ENCODE measurements at places on chromosomes 1 and 21.
A peak's percentile ranks its signal among the peaks of the same experiment; 100 is the strongest.

- no peak for DNase-seq
Measured at GRCh38 chr1:224251741-224252146, 68.7 kb downstream of the DEGS1 start.

DNA sequence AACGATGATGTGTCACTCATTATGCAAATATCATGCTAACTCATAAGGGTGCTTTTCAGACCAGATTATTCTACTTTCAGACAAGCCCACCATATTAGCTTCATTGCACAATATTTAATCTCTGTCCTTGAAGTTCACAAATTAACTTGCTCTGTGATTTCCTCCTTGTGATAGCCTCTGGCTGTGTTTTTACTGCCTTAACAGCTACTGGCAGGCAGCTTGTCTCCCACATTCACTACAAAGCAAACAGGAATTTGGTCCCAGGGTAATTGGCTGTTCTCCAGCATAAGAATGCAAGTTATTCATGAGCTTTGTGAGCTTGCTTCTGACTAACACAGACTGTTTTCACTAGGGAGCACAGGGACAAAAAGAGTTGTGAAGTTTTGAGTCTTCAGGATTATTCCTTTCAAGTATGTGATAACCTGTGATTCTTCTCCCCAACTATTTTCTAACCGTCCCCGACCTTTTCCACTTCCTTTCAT, 87.9 kb upstream of the HMCN1 start:
- no peak for DNase-seq

DNA sequence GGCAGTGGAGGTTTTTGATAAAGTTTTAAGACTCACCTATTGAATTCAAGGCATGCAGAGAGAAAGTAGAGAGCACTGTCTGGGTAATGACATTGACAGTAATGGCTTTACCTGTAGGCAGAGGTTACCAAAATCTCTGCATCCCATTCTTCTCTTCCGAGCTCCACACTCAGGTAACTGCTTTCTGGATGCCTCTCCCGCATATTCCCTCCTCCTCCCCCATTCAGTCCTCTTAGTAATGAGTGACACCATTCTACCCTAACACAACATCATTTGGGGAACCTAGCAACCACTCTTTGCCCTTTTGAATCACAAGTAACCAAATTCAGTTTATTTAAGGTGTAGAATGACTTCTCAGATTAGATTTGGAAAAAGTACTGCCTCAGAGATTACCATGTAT, 56.5 kb downstream of the DYRK1A start:
- no peak for DNase-seq

DNA sequence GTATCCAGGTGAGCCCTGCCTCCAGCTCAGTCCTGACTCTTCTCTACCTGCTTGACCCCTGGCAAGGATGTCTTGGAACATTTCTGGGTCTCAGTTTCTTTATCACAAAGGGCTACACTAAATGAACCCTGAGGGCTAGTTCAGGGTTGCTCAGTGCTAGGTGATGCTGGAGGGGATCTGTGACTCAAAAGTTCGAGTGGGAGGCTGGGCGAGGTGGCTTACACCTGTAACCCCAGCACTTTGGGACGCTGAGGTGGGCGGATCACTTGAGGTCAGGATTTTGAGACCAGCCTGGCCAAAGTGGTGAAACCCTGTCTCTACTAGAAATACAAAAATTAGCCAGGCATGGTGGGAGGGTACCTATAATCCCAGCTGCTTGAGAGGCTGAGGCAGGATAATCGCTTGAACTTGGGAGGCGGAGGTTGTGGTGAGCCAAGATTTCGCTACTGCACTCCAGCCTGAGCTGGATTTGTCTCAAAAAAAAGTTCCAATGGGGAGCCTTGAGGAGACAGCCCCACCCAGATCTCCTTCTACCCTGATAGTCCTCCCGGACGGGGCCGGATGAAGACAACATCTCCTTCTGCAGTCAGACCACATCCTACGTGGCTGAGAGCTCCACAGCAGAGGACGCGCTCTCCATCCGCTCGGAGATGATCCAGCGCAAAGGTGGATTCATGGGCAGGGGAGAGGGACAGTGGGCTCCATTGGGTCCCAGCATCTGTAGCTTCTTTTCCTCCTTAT, 48.9 kb downstream of the YARS1 start:
- DNase-seq = no peak

- DNase-seq = no peak
Measured at GRCh38 chr1:231632119-231632518, 5.5 kb downstream of the DISC1 start.

GRCh38 chr1:63322114-63322943, at the start of gene FOXD3:
Gene FOXD3, plus strand, starts transcription at chr1:63322567. Its CDS starts 492 bp downstream, at chr1:63323059.
- DNase-seq = peak; percentile 39

- DNase-seq = peak; percentile 1
Measured at GRCh38 chr1:209627732-209628196, 24.5 kb downstream of the LAMB3 start.

GRCh38 chr1:67162954-67163353, 3.3 kb upstream of the IL23R start:
- no peak for DNase-seq

DNA sequence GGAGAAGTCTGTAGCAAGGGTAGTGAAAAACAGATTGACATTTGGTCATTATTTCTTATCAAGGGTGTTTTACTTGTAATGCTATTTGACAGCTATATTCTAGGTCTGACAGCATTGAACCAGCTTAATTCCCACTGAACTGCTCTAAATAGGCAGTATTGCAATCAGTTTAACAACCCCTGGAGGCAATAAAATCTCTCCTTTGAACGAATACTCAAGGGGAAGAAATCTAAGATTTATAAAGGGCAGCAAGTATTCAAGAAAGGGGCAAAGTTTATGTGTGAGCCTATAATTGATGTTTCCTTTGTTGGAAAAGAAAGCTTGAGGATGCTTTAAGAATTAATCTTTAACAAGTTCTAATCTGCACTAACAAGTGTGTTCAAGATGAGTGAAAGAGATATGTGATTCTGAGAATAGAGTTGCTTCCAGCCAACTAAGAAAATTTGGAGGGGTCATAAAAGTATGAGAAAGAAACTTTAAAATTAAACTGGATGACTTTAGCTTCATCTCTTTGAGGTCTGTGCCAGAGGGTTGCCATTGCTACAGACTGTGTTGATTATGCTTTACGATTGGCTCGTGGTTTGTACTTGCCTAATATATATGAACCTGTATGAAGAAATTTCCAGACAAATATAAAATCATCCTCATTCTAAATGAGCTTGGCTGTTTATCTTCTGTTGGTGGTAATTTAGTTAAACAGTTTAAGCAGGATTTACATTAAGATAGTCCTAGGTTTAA, 72.5 kb downstream of the ZNF326 start:
- DNase-seq = no peak

GRCh38 chr1:101371259-101371658, 134.4 kb downstream of the S1PR1 start:
- no peak for DNase-seq

GRCh38 chr1:97599447-97599846, 321.4 kb downstream of the DPYD start:
- DNase-seq = no peak

GRCh38 chr1:228528612-228529011, 41.4 kb downstream of the RNF187 start:
- DNase-seq = no peak

DNA sequence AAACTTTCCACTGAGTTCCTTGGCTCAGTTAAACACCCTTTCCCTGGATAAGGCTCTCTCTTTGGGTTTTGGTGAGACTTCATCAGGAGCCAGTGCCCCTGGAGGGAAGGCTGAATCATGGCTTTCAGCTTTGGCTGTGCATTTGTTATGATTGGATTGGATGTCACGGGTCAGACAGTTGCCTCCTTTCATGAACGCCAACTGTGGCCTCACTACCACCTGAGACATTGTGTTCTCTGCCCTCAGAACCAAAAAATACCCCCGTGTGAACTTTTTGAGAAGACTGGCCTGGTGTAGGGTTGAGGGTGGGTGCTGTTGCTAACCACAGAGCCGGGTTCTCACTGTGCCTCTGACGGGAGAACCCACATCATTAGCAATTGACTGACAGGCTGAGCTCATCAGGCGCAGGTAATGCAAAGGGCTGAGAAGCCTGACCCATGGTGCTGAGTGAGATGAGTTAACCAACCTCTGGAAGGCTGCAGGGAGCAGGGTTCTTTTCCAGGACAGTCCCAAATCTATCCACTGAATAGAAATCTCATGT, 65.6 kb downstream of the HHAT start:
- DNase-seq = no peak

DNA sequence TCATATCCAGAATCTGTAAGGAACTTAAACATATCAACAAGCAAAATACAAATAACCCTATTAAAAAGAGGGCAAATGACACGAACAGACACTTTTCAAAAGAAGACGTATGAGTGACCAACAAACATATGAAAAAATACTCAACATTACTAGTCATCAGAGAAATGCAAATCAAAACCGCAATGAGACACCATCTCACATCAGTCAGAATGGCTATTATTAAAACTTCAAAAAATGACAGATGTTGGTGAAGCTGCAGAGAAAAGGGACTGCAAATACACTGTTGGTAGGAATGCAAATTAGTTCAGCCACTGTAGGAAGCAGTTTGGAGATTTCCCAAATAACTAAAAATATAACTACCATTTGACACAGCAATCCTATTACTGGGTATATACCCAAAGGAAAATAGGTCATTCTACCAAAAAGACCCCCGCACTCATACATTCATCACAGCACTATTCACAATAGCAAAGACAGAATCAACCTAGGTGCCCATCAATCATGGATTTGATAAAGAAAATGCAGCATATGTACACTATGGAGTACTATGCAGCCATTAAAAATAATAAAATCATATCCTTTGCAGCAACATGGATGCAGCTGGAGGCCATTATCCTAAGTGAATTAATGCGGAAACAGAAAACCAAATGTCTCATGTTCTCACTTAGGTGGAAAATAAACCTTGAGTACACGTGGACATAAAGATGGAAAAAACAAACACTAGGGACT, 230.1 kb upstream of the RAB4A start:
- DNase-seq = no peak

DNA sequence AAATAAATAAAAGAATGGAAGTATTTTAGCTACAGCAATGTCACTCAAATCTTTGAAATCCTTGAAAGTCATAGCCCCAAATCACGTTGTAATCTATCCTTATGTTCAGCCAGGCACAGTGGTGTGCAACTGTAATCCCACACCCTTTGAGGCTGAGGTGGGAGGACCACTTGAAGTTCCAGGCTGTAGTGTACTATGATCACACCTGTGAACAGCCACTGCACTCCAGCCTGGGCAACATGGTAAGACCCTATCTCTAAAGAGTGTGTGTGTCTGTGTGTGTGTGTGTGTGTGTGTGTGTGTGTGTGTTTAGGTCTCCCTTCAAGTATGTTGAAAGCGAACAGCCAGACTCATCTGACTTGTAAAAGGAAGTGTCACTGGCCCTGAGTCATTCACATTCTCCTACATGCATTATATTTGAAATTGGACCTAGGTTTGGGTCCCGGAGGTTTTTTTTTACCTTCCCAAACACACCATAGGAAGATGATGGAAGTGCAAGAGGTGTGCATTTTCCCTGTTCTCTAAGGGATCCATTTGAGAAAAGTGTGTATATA, 50.1 kb downstream of the ZNF281 start:
- no peak for DNase-seq

Measured in NCI-H187 (cell line).